ENCODE measurements at places on chromosomes 6 and 20. TPM values are rescaled to one million over a fixed set of nuclear protein-coding genes. Genes with fewer than 3 reads are reported as not detected.

GRCh38 chr20:51600016-51600420 lies 57.5 kb upstream of the NFATC2 start:
- no peak overlapping the region for H3K4me3 ChIP-seq
- H3K27ac ChIP-seq, result no peak overlapping the region
- H3K4me1 ChIP-seq, result peaks cover 40% of the 10 kb centered on the region

- H3K4me1 ChIP-seq, result no peaks in the 10 kb centered on the region
- no peaks in the 10 kb centered on the region for H3K36me3 ChIP-seq
- no peak overlapping the region for H3K27ac ChIP-seq
- H3K4me3 ChIP-seq, result no peak overlapping the region
These were observed 235.3 kb upstream of the CEP162 start for GRCh38 chr6:84462698-84463097.

DNA sequence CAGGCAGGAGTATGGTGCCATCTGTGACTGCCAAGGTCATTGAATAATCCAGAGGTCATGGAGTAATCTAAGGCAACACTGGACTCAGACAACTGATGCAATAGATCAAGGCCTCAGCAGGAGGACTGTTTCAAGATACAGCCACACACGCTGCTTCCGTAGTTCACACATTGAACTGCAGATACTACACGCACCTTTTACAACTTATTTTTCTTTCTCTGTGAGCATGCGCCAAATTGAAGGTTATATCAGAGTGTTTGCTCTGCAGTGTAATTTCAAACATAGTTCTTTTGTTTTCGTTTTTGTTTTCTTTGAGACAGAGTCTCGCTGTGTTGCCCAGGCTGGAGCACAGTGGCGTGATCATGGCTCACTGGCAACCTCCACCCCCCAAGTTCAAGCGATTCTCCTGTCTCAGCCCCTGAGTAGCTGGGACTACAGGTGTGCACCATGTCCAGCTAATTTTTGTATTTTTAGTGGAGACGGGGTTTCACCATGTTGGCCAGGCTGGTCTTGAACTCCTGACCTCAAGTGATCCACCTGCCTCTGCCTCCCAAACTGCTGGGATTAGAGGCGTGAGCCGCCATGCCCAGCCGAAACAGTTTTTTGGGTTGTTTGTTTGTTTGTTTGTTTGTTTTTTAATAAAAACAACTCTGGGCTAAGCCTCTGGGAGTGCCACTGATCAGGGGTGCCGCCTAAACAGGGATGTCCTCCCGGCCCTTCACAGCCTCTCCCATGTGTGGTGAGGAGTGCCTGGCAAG lies 96.6 kb upstream of the NAA20 start:
- no peak for DNase-seq
- peaks cover 7% of the 10 kb centered on the region for H3K27me3 ChIP-seq
- H3K36me3 ChIP-seq, result no peaks in the 10 kb centered on the region

DNA sequence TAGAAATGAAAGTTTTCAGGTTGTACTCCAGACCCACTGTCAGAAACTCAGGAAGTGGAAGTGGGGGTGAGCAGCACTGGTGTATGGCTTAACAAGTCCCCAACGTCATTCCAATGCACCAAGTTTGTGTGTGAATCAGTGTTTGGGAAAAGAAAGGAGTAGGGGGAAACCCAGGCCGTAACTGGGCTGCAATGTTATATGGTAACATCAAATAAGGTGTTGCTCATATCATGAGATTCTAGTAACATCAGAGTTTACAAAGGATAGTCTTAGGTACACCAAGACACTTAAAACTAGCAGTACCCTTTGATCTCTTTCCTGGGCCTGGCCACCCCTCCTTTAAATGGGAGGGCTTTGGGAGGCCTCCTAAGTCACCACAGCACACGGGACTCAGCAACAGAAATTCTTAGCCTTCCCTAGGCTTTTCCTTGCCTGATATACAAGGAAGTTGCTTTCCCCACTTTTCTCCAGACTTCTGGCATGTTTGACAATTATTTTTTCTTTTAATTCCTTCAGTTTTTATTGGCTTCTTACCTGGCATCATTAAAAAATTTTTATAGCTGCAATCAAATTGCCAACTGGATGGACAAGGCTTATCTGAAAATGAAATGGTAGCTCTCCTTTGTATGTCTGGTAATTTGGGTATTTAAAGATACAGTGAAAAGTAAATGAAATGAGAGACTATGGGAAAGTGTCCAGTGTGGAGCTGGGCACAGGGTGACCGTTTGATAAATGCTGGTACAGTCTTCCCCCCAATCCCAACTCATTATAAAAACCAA lies 15.1 kb downstream of the E2F3 start:
- no peaks in the 10 kb centered on the region for H3K27me3 ChIP-seq
- no peak overlapping the region for H3K27ac ChIP-seq
- H3K36me3 ChIP-seq, result peaks cover 57% of the 10 kb centered on the region
- H3K4me1 ChIP-seq, result peaks cover 56% of the 10 kb centered on the region

The CAP2 gene
- not detected for total RNA-seq

- H3K27ac ChIP-seq, result no peak overlapping the region
- H3K36me3 ChIP-seq, result no peaks in the 10 kb centered on the region
- no peak overlapping the region for H3K4me3 ChIP-seq
- no peaks in the 10 kb centered on the region for H3K4me1 ChIP-seq
- DNase-seq, result no peak
- H3K27me3 ChIP-seq, result no peaks in the 10 kb centered on the region
These were observed 486.8 kb downstream of the FRK start for GRCh38 chr6:115573861-115574260.

DNA sequence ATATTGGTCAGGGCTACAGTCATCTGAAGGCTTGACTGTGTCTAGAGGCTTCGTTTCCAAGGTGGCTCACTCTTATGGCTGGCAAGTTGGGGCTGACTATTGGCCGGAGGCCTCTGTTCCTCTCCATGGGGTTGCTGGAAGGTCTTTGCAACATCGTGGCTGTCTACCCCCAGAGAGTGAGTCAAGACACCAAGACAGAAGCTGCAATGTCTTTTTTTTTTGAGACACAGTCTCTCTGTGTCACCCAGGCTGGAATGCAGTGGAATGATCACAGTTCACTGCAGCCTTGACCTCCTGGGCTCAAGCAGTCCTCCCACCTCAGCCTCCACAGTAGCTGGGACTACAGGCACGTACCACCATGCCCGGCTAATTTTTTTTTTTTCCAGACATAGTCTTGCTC lies 29.4 kb upstream of the KIF3B start:
- no peak overlapping the region for H3K4me3 ChIP-seq
- H3K27me3 ChIP-seq, result no peaks in the 10 kb centered on the region
- H3K27ac ChIP-seq, result peak overlapping the region; percentile 58
- H3K36me3 ChIP-seq, result peaks cover 4% of the 10 kb centered on the region

DNA sequence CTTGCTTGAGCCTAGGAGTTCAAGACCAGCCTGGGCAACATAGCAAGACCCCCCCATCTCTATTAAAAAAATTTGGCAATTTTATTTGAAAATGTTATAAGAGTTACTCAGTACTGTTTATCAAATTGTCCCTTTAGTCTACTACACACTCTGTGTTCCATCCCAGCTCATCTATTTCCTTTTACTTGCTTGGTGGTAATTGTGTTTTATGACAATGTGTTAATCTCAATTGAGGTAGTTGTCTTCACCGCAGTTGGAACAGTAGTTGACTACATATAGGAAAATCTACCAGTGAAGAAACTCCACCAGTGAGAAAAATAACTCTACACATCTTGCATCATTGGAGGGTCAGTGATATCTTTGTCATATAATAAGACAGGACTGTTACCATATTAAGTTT lies 8.0 kb downstream of the NCOA3 start:
- peaks cover 60% of the 10 kb centered on the region for H3K4me1 ChIP-seq
- H3K4me3 ChIP-seq, result no peak overlapping the region
- no peak for DNase-seq
- H3K27me3 ChIP-seq, result no peaks in the 10 kb centered on the region

The SNRPB gene
- total RNA-seq, result 513 TPM

DNA sequence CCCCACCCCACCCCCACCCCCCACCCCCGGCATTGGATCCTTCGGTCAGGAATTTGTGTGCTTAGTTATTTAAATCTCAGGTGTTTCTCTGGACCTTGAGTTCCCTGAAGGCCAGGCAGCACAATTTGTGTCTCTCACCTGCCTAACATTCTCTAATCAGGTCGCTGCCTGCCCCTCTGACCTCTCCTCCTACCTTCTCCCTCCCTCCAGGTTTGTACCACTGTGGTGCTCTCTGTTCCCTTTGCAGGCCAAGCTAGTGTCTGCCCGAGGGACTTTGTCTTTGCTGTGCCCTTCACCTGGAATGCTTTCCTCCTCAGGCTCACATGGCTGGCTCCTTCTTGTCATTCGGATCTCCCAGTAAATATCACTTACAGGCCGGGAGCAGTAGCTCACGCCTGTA lies 131.4 kb upstream of the SLC2A12 start:
- H3K27ac ChIP-seq, result no peak overlapping the region
- H3K27me3 ChIP-seq, result no peaks in the 10 kb centered on the region
- no peaks in the 10 kb centered on the region for H3K36me3 ChIP-seq

DNA sequence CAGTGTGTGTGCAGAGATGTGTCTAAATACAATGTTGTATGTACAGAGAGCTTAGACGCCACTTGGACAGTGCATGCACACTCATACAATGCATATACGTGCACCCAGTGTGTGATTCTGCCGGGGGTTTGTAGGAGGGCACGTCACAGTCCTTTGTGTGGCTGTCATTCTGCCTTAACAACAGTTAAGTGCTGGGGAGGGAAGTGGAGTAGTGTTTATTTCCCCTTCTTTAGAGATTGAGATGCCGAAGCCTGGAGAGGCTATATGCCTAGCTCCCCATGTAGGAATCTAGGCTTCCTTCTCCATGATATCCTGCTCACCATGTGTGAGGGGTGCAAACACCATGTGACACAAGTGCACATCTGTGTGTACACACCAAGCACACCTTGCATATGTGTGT lies 38.2 kb downstream of the MDFI start:
- H3K4me1 ChIP-seq, result no peaks in the 10 kb centered on the region
- no peaks in the 10 kb centered on the region for H3K36me3 ChIP-seq
- no peak overlapping the region for H3K27ac ChIP-seq
- peaks cover 9% of the 10 kb centered on the region for H3K27me3 ChIP-seq
- H3K4me3 ChIP-seq, result no peak overlapping the region

The RBBP8NL gene
- total RNA-seq, result not detected

- no peak for DNase-seq
- H3K36me3 ChIP-seq, result no peaks in the 10 kb centered on the region
- no peak overlapping the region for H3K4me3 ChIP-seq
- H3K27ac ChIP-seq, result no peak overlapping the region
- no peaks in the 10 kb centered on the region for H3K27me3 ChIP-seq
These were observed 314.3 kb upstream of the NT5E start for GRCh38 chr6:85135376-85136094.

The BMP7 gene
- total RNA-seq, result not detected

The LBP gene
- not detected for total RNA-seq

The TRMT6 gene
- 25.5 TPM for total RNA-seq

DNA sequence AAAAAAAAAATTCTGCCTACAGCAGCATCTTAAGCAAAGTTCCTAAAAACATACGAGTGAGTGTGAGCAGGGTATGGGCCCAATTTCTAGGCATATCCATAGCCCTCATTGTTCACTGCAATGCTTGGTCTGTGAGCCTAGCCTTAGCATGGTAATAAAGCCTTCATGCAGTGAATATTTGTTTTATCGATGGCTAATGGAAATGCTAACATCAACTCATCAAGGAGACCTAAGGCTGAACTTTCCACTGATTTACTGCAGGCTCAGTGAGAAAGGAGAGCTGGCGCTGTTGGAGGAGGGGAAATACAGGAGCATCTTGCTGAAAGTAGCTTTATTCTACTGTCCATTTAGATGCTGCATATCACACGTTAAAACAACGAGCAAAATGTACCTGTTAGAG lies 139.6 kb upstream of the DTNBP1 start:
- no peaks in the 10 kb centered on the region for H3K36me3 ChIP-seq
- no peak for DNase-seq
- no peak overlapping the region for H3K27ac ChIP-seq

DNA sequence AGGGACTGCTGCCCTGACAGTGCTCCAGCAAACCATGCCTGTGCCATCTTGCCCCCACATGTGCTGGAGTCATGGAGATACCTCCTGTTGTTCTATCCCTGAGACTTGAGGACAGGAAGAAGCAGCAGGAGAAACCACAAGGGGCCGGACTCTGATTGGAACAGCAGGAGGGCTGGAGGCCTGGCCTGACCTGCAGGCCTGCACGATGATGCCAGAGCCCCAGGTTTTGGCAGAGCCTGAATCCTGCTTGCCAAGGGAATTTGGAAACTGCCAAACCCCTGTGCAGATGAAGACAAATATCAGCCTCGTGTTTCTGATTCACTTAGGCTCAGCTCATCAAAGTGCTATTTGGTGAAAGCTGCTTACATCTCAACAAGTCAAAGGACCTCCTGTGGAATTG lies 177.6 kb downstream of the MAFB start:
- DNase-seq, result no peak
- no peaks in the 10 kb centered on the region for H3K27me3 ChIP-seq
- no peak overlapping the region for H3K4me3 ChIP-seq
- no peak overlapping the region for H3K27ac ChIP-seq
- no peaks in the 10 kb centered on the region for H3K36me3 ChIP-seq
